ENCODE measurements at places on chromosomes 5 and 9.

- peaks cover 8% of the 10 kb centered on the region for H3K36me3 ChIP-seq
- H3K27me3 ChIP-seq, result no peaks in the 10 kb centered on the region
- H3K27ac ChIP-seq, result peak overlapping the region; percentile 89
- H3K4me1 ChIP-seq, result peaks cover 41% of the 10 kb centered on the region
Measured at GRCh38 chr9:128070874-128071273, 2.8 kb downstream of the SLC25A25 start.

GRCh38 chr5:164748861-164749260 lies 1243.4 kb downstream of the MAT2B start:
- H3K27me3 ChIP-seq, result no peaks in the 10 kb centered on the region
- no peak overlapping the region for H3K4me3 ChIP-seq
- no peaks in the 10 kb centered on the region for H3K4me1 ChIP-seq
- no peak overlapping the region for H3K27ac ChIP-seq

GRCh38 chr9:68507806-68508145 lies 32.9 kb downstream of the TMEM252 start:
- no peak for DNase-seq
- H3K27me3 ChIP-seq, result peaks cover 11% of the 10 kb centered on the region
- H3K36me3 ChIP-seq, result no peaks in the 10 kb centered on the region
- H3K27ac ChIP-seq, result no peak overlapping the region
- no peak overlapping the region for H3K4me3 ChIP-seq
- no peaks in the 10 kb centered on the region for H3K4me1 ChIP-seq

GRCh38 chr9:90103771-90104170 lies 499.0 kb downstream of the GADD45G start:
- H3K4me1 ChIP-seq, result no peaks in the 10 kb centered on the region
- no peak overlapping the region for H3K27ac ChIP-seq
- H3K27me3 ChIP-seq, result peaks cover 3% of the 10 kb centered on the region
- DNase-seq, result no peak
- no peaks in the 10 kb centered on the region for H3K36me3 ChIP-seq

DNA sequence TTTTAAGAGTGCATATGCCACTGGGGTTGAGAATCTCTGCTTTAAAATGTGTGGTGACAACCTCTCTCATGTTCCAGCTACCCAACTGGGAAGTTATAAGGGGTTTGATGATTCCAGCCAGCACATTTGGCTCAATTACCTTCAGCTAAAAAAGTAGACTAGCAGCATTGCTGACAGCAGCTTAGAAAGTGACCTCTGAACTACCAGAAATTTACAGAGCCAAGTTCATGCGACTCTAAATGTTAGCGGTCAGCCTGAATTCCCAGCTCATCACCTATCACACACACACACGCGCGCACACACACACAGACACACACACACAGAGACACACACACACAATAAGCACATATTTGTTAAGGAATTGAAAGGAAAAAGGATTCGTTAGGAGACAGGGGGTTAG lies 377.5 kb downstream of the TMEM167A start:
- no peak for DNase-seq
- no peak overlapping the region for H3K27ac ChIP-seq
- no peaks in the 10 kb centered on the region for H3K4me1 ChIP-seq
- no peaks in the 10 kb centered on the region for H3K36me3 ChIP-seq

GRCh38 chr9:127093319-127094020 lies 29.0 kb downstream of the ANGPTL2 start:
- no peaks in the 10 kb centered on the region for H3K36me3 ChIP-seq
- H3K27ac ChIP-seq, result no peak overlapping the region
- no peaks in the 10 kb centered on the region for H3K27me3 ChIP-seq
- H3K4me3 ChIP-seq, result no peak overlapping the region
- H3K4me1 ChIP-seq, result peaks cover 13% of the 10 kb centered on the region

GRCh38 chr9:7967851-7968250 lies 168.3 kb upstream of the DMAC1 start:
- no peak overlapping the region for H3K27ac ChIP-seq
- no peak for DNase-seq
- H3K36me3 ChIP-seq, result peaks cover 3% of the 10 kb centered on the region

- peak overlapping the region; percentile 34 for H3K4me3 ChIP-seq
- no peaks in the 10 kb centered on the region for H3K27me3 ChIP-seq
- DNase-seq, result no peak
- peaks cover 6% of the 10 kb centered on the region for H3K4me1 ChIP-seq
Measured at GRCh38 chr5:127916885-127917573, 166.5 kb upstream of the SLC12A2 start.

DNA sequence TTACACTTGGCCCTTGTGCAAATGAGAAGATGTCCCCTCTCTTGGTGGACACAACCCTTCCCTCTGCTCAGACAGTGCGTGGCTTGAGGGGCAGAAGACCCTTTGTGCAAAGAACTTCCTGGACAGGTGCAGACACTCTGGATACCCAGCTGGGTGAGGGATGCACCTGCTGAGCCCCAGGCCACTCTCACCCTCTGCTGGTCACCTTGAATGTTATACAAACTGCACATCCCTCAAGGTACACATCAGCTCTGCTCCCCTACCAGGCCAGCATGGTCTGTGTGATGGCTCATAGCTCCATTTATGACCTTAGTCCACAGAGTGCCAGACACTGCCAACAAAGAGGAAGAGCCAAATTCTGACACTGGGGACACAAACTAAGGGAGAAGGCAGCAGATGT lies 3.1 kb upstream of the DIRAS2 start:
- H3K27me3 ChIP-seq, result peaks cover 74% of the 10 kb centered on the region
- no peak overlapping the region for H3K4me3 ChIP-seq
- H3K4me1 ChIP-seq, result no peaks in the 10 kb centered on the region
- DNase-seq, result no peak

DNA sequence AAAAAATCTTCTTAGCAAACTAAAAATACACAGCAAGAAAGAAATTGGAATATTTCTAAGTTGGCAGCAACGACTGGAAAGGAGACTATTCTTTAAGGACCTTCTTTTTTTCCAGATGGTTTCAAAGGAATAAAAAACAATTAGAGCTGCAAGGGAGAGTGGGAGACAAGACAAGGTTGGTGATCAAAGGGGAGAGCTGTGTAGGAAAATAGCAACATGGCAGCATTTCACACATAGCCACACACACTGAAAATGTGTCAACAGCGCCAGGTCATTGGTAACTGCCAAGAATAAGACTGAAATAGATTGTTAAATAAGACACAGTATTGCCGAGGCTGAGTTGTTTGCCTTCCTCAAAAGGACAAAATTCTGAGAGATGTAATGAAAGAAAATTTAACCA lies 88.1 kb upstream of the TLE1 start:
- H3K36me3 ChIP-seq, result no peaks in the 10 kb centered on the region
- H3K27ac ChIP-seq, result no peak overlapping the region
- H3K27me3 ChIP-seq, result no peaks in the 10 kb centered on the region

GRCh38 chr5:158852622-158853021 lies 247.1 kb downstream of the EBF1 start:
- H3K36me3 ChIP-seq, result no peaks in the 10 kb centered on the region
- no peak for DNase-seq
- H3K27me3 ChIP-seq, result peaks cover 31% of the 10 kb centered on the region
- H3K27ac ChIP-seq, result no peak overlapping the region

DNA sequence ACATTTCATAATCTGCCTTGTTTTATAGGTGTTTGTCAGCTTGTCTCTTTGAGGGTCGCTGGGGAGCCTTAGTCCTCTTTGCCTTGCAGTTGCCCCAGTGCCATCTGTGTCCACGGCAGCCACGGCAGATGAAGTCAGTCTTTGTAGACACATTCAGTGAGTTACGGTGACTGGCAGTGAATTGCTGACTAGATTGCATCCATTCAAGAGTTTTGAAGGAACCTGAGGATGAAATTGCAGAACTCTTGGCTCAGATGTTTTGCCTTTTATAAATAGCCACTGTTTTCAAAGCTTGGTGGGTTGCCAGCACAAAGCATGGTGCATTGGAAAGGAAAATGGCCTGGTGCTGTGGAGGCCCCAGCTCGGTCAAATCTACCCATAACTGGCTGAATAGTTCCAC lies 125.6 kb downstream of the TRIO start:
- no peak for DNase-seq
- peaks cover 3% of the 10 kb centered on the region for H3K36me3 ChIP-seq
- H3K4me3 ChIP-seq, result no peak overlapping the region
- peaks cover 5% of the 10 kb centered on the region for H3K4me1 ChIP-seq
- no peak overlapping the region for H3K27ac ChIP-seq

- no peak overlapping the region for H3K27ac ChIP-seq
- no peak for DNase-seq
- no peaks in the 10 kb centered on the region for H3K4me1 ChIP-seq
- H3K36me3 ChIP-seq, result no peaks in the 10 kb centered on the region
- peaks cover 12% of the 10 kb centered on the region for H3K27me3 ChIP-seq
Measured at GRCh38 chr9:18668944-18669343, 195.0 kb downstream of the ADAMTSL1 start.

GRCh38 chr5:58770136-58770535 lies 187.3 kb downstream of the RAB3C start:
- H3K4me1 ChIP-seq, result no peaks in the 10 kb centered on the region
- H3K36me3 ChIP-seq, result no peaks in the 10 kb centered on the region
- H3K27me3 ChIP-seq, result no peaks in the 10 kb centered on the region
- no peak overlapping the region for H3K27ac ChIP-seq

- no peak for DNase-seq
- no peak overlapping the region for H3K27ac ChIP-seq
- no peaks in the 10 kb centered on the region for H3K27me3 ChIP-seq
- peaks cover 16% of the 10 kb centered on the region for H3K36me3 ChIP-seq
Measured at GRCh38 chr9:83800236-83801033, 17.1 kb downstream of the GKAP1 start.

GRCh38 chr5:50749181-50749580 lies 82.7 kb downstream of the PARP8 start:
- peak overlapping the region; percentile 26 for H3K4me3 ChIP-seq
- peak overlapping the region; percentile 91 for H3K27ac ChIP-seq
- peaks cover 38% of the 10 kb centered on the region for H3K36me3 ChIP-seq
- H3K27me3 ChIP-seq, result no peaks in the 10 kb centered on the region

- no peaks in the 10 kb centered on the region for H3K27me3 ChIP-seq
- no peak overlapping the region for H3K4me3 ChIP-seq
- peaks cover 31% of the 10 kb centered on the region for H3K4me1 ChIP-seq
- peaks cover 40% of the 10 kb centered on the region for H3K36me3 ChIP-seq
- no peak overlapping the region for H3K27ac ChIP-seq
- peak; percentile 39 for DNase-seq
Measured at GRCh38 chr5:76601470-76601869, 21.7 kb downstream of the F2RL2 start.

DNA sequence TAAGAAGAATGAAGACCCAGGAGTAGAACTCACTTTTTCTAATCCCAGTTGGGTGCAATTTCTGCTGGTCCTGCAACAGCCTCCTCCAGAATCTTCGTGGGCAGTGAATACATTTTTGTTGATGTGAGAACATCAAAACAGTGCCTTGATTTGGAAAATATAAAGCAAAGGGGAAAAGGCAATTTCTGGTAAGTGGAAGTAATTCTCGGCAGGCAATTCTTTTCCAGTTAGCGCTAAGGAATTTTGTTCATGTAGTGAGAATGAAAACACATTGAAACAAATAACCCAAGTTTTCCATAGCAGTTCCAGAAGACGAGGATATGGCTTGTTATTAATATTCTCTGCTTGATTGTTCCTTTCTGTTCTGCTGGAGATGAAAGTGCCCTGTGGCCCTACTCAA lies 178.7 kb downstream of the SPATA31D1 start:
- H3K27ac ChIP-seq, result no peak overlapping the region
- no peak overlapping the region for H3K4me3 ChIP-seq
- no peaks in the 10 kb centered on the region for H3K27me3 ChIP-seq
- no peaks in the 10 kb centered on the region for H3K4me1 ChIP-seq
- DNase-seq, result no peak

DNA sequence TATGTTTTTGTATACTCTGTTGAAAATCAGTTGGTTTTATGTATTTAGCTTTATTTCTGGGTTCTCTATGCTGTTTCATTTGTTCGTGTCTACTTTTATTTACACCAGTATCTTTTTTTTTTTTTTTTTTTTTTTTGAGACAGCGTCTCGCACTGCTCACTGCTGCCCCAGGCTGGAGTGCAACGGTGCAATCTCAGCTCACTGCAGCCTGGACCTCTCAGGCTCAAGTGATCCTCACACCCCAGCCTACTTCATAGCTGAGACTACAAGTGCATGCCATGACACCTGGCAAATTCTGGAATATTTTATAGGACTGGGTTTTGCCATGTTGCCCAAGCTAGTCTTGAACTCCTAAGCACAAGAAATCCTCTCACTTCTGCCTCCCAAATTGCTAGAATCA lies 869.4 kb upstream of the CDH6 start:
- H3K36me3 ChIP-seq, result no peaks in the 10 kb centered on the region
- DNase-seq, result no peak
- no peak overlapping the region for H3K4me3 ChIP-seq

GRCh38 chr5:15459200-15459599 lies 40.8 kb upstream of the FBXL7 start:
- H3K4me1 ChIP-seq, result no peaks in the 10 kb centered on the region
- no peak overlapping the region for H3K4me3 ChIP-seq
- H3K27me3 ChIP-seq, result no peaks in the 10 kb centered on the region
- no peak overlapping the region for H3K27ac ChIP-seq

GRCh38 chr9:95719354-95719753 lies 156.1 kb upstream of the ERCC6L2 start:
- H3K4me1 ChIP-seq, result peaks cover 12% of the 10 kb centered on the region
- no peak overlapping the region for H3K4me3 ChIP-seq
- H3K27me3 ChIP-seq, result no peaks in the 10 kb centered on the region

GRCh38 chr9:89483592-89484474 lies 14.1 kb downstream of the SEMA4D start:
- peak; percentile 44 for DNase-seq
- H3K27ac ChIP-seq, result peak overlapping the region; percentile 38
- no peaks in the 10 kb centered on the region for H3K27me3 ChIP-seq
- peak overlapping the region; percentile 76 for H3K4me3 ChIP-seq
- peaks cover 37% of the 10 kb centered on the region for H3K36me3 ChIP-seq

DNA sequence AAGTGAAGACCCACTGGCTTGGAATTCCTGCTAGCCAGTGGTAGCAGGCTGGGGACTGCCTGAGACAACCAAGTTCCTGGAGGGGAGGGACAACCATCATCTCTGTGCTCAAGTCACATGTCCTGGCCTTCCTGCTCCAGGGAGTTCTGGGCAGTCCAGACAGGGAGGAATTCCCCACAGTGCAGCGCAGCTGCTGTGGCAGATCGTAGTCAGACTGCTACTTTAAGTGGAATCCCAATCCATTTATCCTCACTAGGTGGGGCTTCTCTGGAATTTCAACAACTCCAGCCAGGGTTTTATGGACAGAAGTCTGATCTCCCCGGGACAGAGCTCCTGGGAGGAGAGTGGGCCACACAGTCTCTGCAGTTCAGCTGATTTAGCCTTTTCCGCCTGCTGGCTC lies 20.9 kb upstream of the OR5C1 start:
- H3K27ac ChIP-seq, result no peak overlapping the region
- H3K27me3 ChIP-seq, result peaks cover 10% of the 10 kb centered on the region
- no peak for DNase-seq
- H3K4me1 ChIP-seq, result no peaks in the 10 kb centered on the region
- no peak overlapping the region for H3K4me3 ChIP-seq
- H3K36me3 ChIP-seq, result no peaks in the 10 kb centered on the region

DNA sequence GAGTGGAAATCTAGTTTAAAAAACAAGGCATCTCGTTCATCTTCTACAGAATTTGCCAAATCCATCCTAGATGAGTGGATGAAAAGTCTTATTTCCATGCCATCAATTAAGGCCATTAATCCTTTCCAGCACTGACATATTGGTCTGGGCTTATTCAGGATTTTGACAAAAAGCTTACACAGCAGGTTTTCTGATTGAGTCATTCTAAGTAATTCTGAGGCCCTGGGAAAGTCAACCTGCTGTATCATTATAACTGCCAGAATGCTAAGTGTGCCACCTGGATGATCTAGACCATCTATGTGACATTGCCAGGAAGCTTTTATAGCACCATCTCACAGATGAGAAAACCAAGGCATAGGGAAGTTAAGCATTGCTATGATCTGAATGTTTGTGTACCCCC lies 132.1 kb upstream of the MAP3K1 start:
- H3K27ac ChIP-seq, result no peak overlapping the region
- H3K36me3 ChIP-seq, result no peaks in the 10 kb centered on the region
- peaks cover 10% of the 10 kb centered on the region for H3K27me3 ChIP-seq
- H3K4me3 ChIP-seq, result no peak overlapping the region

All from effector memory CD8-positive, alpha-beta T cell (primary cell).